ENCODE measurements at places on chromosomes 5 and 9. TPM values are rescaled to one million over a fixed set of nuclear protein-coding genes. Genes with fewer than 3 reads are reported as not detected.

The TRAF2 gene
- total RNA-seq = 20.9 TPM

The ABCA2 gene
- total RNA-seq = 33.5 TPM

The OBP2B gene
- total RNA-seq = not detected

The GPR150 gene
- total RNA-seq = not detected

The PCDHB4 gene
- 1.7 TPM for total RNA-seq

The SHROOM1 gene
- total RNA-seq = 5.6 TPM

The FAT2 gene
- total RNA-seq = 0.36 TPM

The MTMR12 gene
- 27.4 TPM for total RNA-seq

The GRM6 gene
- total RNA-seq = not detected

The ARL15 gene
- total RNA-seq = 29.7 TPM

The TMEM167A gene
- total RNA-seq = 122 TPM

The FYB1 gene
- total RNA-seq = 0.05 TPM

The AFF4 gene
- total RNA-seq = 40.1 TPM

The CIZ1 gene
- total RNA-seq = 60.6 TPM

The PLAC8L1 gene
- total RNA-seq = not detected
